ENCODE measurements at places on chromosomes 7 and 10.
A peak's percentile ranks its signal among the peaks of the same experiment; 100 is the strongest.

DNA sequence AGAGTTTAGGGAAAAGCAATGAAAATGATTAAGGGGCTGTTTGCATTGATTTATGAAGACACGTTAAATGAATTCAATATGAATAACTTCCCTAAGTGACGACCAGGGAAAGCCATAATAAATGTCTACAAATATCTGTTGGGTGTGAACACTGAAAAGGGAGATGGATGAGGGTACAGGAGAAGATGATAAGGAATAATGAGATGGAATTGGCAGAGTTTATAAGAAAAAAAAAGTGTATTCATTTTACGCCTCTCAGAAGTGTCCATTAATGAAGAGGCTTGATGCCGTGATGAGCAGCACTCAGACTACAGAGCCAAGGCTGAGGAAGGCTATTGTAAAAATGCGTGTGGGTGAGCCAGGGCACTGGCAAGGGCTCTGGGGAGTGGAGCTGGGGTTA, 346.7 kb upstream of the AKR1E2 start:
- no peak for DNase-seq

- no peak for DNase-seq
Measured at GRCh38 chr10:6197321-6197720, 5.4 kb upstream of the PFKFB3 start.

DNA sequence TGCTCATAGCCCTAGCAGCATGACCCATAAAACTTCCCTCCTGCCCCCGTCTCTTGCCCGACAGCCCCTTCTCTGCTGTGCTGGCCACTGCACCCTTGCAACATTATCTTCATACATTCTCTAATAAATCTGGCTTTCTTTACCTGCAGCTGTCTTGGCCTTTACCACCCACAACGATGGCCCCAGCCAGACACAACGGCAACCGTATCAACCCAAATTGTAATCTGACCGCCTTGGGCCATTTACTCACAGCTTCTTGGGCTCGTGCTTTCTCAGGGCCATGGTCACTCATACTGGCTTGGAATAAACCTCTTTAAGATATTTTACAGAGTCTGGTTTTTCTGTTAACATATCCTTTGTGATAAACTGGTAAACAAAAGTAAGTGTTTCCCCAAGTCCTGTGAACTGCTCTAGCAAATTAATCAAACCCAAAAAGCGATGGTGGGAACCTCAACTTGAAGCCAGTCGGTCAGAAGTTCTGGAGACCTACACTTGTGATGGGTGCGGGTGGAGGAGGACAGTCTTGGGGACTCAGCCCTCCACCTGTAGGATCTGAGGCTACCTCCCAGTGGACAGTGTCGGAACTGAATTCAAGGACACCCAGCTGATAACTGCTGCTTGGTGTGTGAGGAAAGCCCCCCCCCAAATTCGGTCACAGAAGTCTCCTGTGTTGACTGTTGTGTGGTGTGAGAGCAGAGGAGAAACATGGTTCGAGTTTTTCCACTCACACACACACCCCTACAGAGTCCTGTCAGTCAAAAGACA, 87.6 kb upstream of the ATP6V0A4 start:
- DNase-seq = no peak

DNA sequence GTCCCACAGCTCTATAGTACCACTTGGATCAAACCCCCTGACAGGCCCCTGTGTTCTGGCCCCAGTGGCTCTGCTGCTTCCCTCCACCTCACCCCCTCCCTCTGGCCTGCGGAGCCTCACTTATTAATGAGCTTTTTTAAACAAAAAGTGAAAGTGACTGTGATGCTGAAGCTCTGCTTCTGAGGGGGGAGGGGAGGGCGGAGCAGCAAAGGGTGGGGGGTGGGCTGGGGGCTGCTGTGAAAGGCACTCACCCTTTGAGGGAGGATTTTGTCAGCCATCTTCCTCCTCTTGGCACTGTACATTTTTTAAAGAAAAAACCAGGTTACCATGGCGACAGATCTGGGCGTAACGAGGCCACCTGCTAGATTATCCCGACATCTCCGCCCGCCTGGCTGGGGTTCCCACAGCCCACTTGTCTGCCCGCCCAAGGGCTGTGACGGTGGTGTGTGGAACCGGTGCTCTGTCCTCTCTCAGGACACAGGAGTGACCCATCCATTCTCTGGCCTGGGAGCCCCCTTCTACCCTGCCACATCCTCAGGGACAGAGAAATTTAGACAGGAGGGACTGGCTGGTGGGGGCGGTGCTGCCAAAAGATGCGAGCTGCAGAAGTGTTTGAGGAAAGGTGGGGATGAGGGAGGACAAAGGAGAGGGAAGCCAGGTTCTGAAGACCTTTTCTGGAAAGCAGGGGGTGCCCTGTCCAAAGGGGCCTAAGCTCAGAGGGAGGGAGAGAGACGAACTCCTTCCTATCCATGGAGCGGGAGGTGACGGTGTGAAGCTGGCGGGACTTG, 4.9 kb downstream of the SMARCD3 start:
- DNase-seq = peak; percentile 67

GRCh38 chr10:3619241-3619640, 165.8 kb downstream of the KLF6 start:
- no peak for DNase-seq

DNA sequence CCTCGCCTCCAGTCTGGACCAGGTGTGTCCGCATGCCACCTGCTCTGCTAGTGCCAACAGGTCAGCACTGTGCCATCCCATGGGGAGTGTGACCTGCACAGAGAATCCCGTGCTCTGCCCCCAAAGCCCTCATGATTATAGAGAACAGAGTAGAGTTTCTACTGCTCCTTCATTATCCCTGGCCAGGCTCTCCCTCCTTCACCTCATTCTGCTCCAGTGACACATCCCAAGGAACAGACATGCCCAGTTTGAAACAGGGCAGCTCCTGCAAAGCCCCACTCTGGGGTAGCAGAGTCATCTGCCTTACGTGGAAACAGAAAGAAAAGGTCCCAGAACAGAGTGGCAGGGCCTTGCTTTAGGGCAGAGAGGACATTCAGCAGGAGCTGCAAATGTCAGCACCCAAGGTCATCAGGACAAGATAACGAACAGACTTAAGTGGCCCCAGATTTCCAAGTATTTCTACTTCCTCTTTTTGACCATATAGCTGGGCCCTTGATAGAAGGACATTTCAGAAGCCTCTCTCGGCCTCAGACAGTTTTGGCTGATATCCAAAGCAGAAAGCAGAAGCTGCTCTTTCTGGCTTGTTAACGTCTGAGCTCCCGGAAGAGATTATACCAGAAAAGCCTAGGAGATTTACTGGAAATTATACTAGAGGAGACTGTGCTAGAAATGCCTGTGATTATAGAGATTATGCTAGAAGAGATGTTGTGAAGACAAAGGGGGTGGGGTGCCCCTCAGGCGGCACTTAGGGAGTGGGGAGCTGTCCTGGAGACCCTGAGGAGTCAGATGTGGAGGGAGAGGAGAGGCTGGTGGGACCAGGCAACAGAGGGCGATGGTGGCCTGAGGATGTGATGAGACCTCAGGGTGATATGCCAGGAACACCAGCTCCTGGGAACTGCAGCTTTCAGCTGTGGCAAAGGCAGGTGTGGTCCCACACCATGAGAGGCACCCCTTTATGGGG, 12.6 kb downstream of the TMEM176B start:
- DNase-seq = no peak

GRCh38 chr7:149797771-149798170, 24.4 kb upstream of the ZNF467 start:
- DNase-seq = no peak

GRCh38 chr7:140059273-140060242, 3.2 kb downstream of the PARP12 start:
- DNase-seq = no peak

DNA sequence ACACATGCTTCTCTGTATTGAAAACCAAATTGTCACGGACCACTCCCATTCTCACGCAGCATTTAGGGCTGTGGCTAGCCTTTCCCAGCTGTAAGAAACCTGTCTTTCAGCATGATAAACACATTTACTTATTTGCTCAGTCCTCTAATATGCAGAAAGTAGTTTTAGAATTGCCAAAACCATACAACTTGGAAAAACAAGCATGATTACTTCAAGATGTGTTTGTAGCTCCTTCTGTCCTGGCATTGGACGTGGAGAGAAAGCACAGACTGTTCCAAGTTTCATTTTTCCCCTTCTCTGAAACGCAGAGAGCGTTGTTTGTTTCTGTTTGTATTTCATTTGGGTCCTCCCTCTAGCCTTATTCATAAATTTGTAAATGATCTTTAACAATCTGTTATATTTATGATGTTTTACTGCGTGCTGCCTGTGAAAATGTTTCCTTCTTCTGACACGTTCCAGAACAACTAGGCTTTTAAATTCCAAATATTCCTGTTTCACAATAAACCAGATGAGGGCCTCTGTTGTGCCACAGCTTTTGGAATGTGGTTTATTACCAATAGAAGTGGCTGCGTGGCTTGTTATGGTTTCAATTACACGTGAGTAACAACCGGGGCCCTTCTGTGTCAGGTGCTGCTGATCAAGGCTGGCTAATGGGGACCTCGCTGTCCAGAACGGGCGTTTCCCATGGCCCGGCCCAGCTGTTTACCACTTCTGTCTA, 26.1 kb downstream of the MNX1 start:
- no peak for DNase-seq

- DNase-seq = no peak
Measured at GRCh38 chr7:106613848-106614560, 47.0 kb downstream of the CCDC71L start.

Data from GM12891 (cell line).